ENCODE measurements at places on chromosomes 3 and 15. TPM values are rescaled to one million over a fixed set of nuclear protein-coding genes. Genes with fewer than 3 reads are reported as not detected.

HAPLN3 gene
- total RNA-seq, result 15.9 TPM

SLC9A9 gene
- 16.0 TPM for total RNA-seq

CCR4 gene
- 0.27 TPM for total RNA-seq

ABHD6 gene
- 14.0 TPM for total RNA-seq

GP9 gene
- 0.53 TPM for total RNA-seq

DPPA4 gene
- total RNA-seq, result not detected

NOX5 gene
- 0.45 TPM for total RNA-seq

CLRN1 gene
- total RNA-seq, result not detected

ADCY5 gene
- 16.8 TPM for total RNA-seq

GOLGA8N gene
- total RNA-seq, result 35.0 TPM

SLC38A3 gene
- 2.5 TPM for total RNA-seq

HTR3E gene
- total RNA-seq, result not detected

STXBP5L gene
- total RNA-seq, result 1.4 TPM

ELL3 gene
- total RNA-seq, result 5.6 TPM
